Left colon (tissue), 2 donors: ENCODE measurements at places on chromosomes 6 and 20. TPM values are rescaled to one million over a fixed set of nuclear protein-coding genes. Genes with fewer than 3 reads are reported as not detected.

SNAP25 gene
- total RNA-seq = 0.76 TPM

SLC22A7 gene
- not detected for total RNA-seq

ARMC2 gene
- 3.8 TPM for total RNA-seq

RIMS1 gene
- 0.43 TPM for total RNA-seq

SIRPD gene
- total RNA-seq = not detected
